ENCODE measurements at places on chromosomes 7 and 10. TPM values are rescaled to one million over a fixed set of nuclear protein-coding genes. Genes with fewer than 3 reads are reported as not detected.
A peak's percentile ranks its signal among the peaks of the same experiment; 100 is the strongest.

DNA sequence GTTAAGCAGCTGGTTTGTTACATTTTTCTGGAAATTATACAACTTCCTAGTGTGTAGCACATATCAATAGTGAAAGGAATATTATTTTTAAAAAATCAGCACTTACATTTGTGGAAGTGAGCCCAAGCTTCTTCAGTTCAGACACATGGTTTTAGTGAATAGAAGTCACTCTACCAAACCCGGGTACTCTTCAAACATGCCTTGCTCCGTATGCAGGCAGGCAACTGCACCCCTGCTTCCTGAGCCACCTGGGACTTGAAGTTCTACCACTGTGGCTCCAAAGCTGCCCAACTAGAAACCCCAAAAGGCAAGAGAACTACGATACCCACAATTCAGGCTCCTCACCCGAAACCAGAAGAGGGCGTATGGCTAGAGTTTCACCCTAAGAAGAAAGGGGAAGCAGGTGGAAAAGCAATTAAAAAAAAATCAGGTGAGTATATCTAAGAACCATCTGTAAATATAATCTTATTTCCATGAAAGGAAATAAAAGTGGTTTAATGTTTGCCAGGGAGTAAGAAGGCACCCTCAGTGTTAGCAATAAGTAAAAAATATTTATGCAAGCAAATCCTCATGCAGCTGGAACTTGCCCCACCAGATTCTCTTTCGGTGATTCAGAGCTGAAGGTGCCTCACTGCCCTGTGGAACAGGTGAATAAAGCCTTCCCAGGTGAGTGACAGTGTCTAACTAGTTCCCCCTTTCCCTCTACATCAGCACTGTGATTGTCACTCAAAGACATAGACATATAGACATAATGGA, at the start of gene MACC1:
TSS of gene MACC1 (minus strand) at position 192 of the 756 bp plus-strand sequence. CDS start 55,522 bp downstream, outside the sequence.
- peak; percentile 30 for DNase-seq

DNA sequence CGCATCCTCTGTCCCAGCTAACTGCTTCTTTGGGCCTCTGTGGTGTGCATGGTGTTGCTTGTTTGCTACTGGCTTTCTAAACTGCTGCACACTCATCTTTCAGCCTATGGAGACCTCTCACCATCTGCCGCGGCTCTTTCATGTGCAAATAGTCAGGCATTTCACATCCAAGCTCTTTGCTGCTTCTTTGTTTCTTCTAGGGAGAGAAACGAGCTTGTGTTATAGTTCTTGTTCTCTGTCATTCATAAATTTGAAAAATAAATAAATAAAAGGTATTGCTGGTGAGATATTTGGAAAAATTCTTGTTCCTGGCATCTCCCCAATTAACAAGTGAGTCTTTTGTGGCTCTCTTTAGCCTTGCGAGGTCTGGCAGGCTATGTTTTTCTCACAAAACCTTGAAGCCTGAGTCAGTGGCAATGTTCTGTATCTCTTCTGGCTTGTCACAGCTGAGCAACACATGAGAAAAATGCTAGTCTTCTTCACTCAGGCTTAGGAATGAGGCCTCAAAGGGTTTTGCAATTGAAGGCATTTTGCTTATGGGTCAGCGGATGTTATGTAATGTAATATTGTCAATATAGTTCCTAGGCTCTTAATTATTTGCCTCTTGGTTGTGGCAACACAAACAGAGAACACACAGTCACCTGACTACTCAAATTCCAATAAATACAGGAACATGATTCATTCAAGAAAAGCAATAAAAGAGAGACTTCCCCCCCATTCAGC, 274.0 kb downstream of the FRMD4A start:
- DNase-seq = no peak

- peak; percentile 79 for DNase-seq
Measured at GRCh38 chr10:117005026-117005526, at the start of gene SHTN1. TSS of gene SHTN1 (minus strand) at chr10:117005187. CDS start at chr10:117005079, 108 bp downstream.

DNA sequence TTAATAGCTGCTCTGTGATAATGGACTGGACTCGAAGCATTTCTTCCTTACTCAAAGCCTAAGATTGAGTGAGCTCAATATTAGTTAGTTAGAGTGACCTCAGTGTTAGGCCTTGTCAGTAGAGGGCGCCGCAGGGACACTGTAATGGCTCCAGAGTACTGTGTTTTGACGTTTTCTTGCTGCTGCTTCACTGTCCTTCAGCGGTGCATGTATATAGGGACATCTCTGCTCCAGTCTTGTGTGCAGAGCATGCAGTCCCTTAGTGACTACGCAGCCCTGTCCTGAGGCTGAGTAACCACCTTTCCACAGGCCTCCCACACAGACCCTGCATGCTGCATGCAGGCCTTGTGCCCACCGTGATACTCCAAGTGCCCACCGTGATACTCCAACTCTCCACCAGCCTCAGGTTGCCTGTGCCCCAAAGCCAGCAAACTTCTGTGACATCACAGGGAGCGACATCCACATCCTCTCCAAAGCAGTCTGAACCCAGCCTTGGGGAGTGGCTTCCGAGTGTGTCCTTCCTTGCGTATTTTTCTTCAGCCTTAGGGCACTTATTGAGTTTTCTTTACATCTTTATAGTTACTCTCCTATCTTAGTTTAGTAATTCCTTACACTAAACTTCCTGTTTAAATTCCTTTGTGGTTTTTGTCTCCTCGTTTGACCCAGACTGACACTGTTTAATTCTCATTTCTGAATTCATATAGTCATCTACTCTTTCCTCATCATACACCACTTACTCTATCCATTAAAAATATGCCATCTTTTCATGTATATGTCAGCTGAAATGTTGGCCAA, 118.2 kb downstream of the JAZF1 start:
- peak; percentile 48 for DNase-seq

- no peak for DNase-seq
Measured at GRCh38 chr7:83964318-83964717, 230.3 kb downstream of the SEMA3A start.

GRCh38 chr10:103125323-103126267, 67.5 kb downstream of the NT5C2 start:
- DNase-seq = no peak

DNA sequence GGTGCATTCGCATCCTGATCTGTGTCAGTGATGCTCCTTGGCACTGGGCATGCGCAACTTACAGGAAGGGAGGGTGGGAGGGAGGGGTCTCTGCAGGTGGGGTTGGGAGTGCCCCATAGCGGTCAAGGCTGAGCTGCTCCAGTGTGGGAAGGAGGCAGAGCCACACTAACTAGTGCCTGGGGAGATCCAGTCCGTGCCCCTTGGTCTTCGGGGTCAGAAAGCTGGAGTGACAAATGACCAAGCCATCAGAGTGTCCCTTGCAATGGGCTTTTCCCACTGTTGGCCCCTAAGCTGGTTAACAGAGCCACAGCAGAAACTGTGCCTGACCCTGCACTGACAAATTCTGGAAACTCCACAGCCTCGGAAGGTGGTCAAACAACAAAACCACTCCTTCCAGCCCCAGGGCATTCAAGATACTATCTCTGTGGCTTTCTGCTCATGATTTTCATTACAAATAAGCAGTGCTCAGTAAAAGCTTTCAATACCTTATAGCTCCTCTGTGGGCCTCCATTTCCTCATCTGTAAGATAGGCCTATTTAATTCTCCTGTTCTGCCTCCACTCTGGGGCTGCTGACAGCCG, 138.1 kb upstream of the UNC5B start:
- DNase-seq = no peak

DNA sequence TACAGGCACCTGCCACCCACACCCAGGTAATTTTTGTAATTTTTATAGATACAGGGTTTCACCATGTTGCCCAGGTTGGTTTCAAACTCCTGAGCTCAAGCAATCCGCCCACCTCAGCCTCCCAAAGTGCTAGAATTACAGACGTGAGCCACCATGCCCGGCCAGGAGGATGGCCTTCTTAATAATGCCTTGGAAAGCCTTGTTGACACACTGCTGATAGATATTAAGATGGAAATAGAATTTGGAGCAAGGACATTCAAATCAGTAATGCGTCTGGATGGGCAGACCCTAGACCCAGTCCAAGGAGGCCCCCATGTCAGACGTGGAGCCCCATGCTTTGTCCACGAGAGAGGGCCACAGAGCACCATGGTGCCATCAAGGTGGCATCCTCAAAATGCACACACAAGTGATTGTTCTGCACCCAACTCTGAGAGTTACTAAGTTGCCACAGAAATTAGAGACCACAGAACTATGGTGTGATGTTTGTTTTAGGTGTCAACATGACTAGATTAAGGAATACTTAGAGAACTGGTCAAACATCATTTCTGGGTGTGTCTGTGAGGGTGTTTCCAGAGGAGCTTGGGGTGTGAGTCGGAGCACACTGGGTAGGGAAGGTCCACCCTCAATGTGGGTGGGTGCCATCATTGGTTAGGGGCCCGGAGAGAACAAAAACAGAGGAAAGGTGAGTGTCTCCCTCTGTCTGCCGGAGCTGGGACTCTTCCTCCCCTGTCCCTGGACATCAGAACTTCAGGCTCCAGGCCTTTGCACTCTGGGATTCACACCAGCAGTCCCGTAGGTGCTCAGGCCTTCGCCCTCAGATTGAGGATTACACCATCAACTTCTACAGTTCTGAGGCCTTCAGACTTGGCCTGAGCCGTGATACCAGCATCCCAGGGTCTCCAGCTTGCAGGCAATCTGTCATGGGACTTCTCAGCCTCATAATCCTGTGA, 34.5 kb downstream of the EBF3 start:
- no peak for DNase-seq

DNA sequence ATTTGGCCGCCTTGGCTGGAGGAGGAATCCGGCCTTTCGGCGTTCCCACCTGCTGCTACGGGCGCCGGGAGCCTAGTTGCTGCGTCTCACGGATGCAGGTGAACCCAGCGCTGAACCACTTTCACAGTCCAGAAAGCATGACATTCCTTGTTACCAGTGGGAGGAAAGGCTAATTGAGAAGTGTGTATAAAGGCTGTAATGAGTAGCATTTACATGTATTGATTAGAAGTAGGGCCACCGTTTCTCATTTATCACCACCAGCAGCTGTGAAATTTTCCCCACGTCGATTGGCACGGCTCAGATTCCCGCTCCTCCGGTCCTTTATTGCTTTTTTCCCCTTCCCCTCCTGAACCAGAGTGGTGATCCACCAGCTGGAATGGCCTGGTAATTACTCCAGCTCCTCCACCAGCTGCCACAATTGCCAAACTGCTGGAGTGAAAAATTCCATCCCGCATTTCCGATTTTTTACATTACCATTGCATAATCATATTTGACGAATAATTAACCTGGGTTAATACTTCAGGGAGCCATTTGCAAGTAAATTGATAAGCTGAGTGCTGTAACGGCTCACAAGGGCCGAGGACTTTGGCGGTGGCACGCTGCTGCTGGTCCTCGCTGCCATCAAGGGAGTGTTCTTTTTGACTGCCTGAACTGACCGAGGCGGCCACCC, 153.3 kb downstream of the POU6F2 start:
- no peak for DNase-seq

GRCh38 chr7:6576024-6576866, 1.0 kb upstream of the ZDHHC4 start:
- DNase-seq = no peak

DNA sequence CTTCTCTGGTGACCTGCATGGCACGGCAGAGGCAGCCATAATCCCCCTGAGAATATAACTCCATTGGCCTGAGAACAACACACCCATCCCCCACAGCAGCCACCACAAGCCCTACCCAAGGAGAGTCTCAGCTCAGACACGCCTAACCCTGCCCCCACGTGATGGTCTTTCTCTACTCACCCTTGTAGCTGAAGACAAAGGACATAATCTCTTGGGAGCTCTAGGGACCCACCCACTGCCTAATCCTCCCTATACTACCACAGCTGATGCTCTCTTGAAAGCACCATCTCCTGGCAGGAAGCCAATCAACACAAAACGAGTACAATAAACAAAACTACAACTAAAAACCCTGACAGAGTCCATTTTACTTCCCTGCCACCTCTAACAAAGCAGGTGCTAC, 30.7 kb upstream of the HPSE2 start:
- DNase-seq = no peak

- no peak for DNase-seq
Measured at GRCh38 chr7:37191797-37192196, 256.9 kb downstream of the ELMO1 start.

GRCh38 chr10:43360086-43360485, 11.3 kb upstream of the FXYD4 start:
- DNase-seq = no peak

- no peak for DNase-seq
Measured at GRCh38 chr10:92829786-92830377, 18.4 kb upstream of the EXOC6 start.

DNA sequence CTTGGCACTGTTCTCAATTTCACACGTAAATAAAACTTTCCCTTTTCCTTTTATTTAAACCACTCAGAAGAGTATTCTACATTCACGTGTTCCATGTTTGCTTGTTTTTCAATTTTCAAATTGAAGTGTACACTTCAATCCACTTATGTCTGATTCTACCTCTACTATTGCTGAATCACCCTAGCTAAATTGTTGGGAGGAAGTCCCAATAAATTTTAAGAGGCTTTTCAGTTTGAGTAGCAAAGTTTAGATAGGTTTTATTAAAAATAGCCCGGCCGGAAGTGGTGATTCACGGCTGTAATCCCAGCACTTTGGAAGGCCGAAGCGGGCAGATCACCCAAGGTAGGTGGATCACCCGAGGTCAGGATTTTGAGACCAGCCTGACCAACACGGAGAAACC, 1414.7 kb upstream of the CELF2 start:
- no peak for DNase-seq

DNA sequence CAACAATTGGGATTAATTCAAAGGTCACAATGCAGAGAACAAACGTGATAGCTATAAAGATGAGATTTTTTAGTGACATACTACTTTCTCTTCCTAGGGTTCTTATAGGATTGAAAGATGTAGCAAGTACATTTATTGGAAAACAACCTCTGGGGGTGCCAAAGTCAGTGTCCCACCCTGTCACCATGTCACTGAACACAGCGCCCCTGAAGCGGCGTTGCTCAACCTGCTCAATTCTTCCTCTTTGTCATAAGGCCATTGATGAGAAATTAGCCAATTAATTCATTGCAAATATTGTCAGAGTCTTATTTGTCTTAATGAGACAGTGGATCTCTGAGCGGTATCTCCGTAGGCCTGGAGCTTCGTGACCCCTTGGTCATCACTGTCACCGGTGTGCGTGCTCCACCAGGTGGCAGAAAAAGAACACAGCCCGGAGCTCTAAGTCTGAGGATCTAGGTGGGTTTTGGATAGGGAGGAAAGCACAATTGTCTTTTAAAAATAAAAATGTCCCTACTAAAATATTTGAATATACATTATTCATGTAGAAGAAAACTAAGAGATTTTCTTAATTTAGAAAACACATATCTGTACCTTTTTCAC, 362.6 kb downstream of the PAXIP1 start:
- no peak for DNase-seq

GRCh38 chr7:140928491-140929309, 4.0 kb upstream of the BRAF start:
- no peak for DNase-seq

GRCh38 chr7:28698840-28699239, 259.3 kb downstream of the TRIL start:
- no peak for DNase-seq

- no peak for DNase-seq
Measured at GRCh38 chr10:110717781-110718589, 73.8 kb downstream of the RBM20 start.

GRCh38 chr10:121078036-121078435, 226.9 kb downstream of the WDR11 start:
- DNase-seq = no peak

The LRRC17 gene
- total RNA-seq = 2.3 TPM

The ZNF775 gene
- 10.8 TPM for total RNA-seq

The SEMA3D gene
- total RNA-seq = 27.9 TPM

The SPDYE2B gene
- total RNA-seq = not detected

The DEPP1 gene
- 16.6 TPM for total RNA-seq

The ABCC2 gene
- total RNA-seq = 0.75 TPM

The TRIM50 gene
- total RNA-seq = 10.9 TPM

The DYDC2 gene
- 1.4 TPM for total RNA-seq

The WDFY4 gene
- 0.07 TPM for total RNA-seq

The PKD2L1 gene
- total RNA-seq = 0.38 TPM

The THSD7A gene
- 4.7 TPM for total RNA-seq

The CPA1 gene
- 23.7 TPM for total RNA-seq

The SAMD8 gene
- total RNA-seq = 18.0 TPM

The ADAM8 gene
- total RNA-seq = 16.3 TPM
